HFF-Myc (cell line): ENCODE measurements at places on chromosomes 4 and X.

GRCh38 chr4:6118201-6118600, 82.1 kb downstream of the JAKMIP1 start:
- no peak for DNase-seq

GRCh38 chrX:76555816-76556215, 128.3 kb downstream of the MAGEE1 start:
- DNase-seq = no peak

DNA sequence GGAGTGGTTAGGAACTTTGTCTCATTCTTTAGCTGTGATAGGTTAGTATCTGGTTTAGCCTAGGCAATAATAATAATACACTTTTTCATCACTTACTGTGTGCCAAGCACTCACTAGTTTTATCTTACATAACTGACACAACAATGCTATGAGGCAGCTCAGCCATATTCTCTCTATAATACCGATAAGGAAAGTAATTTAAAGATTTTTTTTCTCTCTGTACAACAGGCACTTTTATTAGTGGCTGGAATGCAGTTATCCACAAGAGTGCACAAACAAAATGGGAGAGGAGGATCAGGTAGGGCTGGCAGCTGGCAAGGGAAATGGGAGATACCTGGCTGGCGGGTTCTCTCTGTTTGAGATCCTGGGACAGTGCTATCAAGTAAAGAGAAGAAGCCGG, 7.6 kb downstream of the RELL1 start:
- DNase-seq = no peak

DNA sequence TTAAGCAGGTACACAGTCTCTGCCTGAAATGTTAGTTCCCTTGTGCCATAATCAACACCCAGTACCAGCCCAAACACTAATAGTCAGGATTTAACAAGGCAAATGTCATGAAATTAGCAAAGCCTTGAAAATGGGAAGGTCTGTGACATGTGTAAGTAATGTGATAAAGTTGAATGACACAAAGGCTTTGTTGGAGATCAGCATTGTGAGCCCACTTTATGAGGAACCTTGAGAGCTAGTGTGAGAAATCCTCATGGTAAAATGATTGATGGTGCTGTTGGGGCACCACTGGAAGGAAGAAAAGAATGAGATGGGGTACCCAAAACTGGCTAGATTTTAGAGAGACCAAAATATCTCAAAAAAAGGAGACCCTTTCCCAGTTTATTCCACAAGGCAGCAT, 3.3 kb upstream of the LIN54 start:
- DNase-seq = no peak

- DNase-seq = no peak
Observed at GRCh38 chr4:87192145-87192919, 28.1 kb downstream of the KLHL8 start.

DNA sequence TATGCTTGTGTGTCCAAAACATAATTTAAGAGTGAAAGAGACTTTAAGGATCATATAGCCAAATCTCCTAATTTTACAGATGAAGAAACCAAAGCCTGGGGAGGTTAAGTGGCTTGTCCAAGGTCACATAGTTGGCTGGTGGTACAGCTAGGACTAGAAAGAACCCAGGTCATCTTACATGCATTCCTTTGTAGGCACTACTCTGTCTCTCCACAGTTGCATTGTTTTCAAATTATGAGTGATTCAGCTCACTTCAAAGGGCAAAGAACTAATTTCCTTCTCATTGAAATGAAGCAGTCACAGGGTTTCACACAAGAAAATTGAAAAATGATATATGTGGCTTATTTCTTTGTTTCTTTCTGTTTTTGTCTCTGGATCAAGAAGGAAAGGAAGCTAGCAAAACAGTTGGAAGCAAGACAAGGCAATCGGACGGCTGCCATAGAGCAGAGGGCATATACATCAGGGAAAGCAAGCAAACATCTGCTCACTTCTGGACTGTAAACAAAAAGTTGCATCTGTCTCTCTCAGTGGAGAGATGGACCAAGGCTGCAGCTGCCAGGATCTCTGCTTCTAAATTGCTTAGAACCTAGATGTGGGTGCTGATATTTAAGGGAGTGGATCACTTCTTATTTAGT, 107.5 kb upstream of the AMOT start:
- no peak for DNase-seq

DNA sequence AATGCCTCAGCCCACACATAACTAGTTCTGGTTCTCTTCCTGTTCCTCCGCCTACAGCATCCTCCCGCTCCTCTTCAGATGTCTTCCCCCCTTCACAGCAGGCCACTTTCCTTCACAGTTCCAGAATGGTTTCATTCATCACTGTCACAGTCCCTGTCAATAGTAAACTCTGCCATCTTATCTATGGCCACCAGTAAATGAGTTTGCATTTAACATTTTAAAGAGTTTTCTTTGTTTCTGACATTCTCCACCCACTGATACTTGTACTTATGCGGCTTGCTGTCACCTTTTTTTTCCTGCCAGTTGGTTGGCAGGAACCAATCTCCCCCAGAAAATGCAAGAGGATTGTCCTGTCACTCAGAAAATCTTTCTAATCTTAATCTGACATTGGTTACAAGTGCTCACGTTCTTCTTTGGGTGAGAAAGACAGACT, 114.1 kb downstream of the GLUD2 start:
- DNase-seq = no peak

DNA sequence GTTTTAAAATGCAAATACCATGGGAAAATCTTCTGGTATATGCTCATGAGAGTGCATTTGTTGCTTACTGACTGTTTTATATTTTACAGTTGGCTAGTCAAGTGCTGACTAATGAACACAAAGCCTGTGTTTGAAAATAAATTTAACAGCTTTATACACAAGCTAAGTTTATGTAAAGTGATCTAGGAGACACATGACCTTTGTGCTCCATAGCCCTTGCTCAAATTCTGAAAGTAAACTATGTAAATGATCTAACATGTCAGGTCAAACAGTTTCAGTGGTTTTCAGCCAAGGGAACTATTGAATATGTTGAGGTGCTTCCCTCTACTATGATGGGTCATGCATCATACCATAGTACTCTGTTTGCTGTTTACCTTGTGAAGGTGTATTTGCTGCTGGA, 36.7 kb downstream of the DIAPH2 start:
- no peak for DNase-seq
